ENCODE measurements at places on chromosomes 11 and 22.

- peak; percentile 66 for DNase-seq
Measured at GRCh38 chr11:235609-235996, 539 bp downstream of the SIRT3 start.

GRCh38 chr11:96196181-96196662, 146.8 kb downstream of the MAML2 start:
- no peak for DNase-seq

DNA sequence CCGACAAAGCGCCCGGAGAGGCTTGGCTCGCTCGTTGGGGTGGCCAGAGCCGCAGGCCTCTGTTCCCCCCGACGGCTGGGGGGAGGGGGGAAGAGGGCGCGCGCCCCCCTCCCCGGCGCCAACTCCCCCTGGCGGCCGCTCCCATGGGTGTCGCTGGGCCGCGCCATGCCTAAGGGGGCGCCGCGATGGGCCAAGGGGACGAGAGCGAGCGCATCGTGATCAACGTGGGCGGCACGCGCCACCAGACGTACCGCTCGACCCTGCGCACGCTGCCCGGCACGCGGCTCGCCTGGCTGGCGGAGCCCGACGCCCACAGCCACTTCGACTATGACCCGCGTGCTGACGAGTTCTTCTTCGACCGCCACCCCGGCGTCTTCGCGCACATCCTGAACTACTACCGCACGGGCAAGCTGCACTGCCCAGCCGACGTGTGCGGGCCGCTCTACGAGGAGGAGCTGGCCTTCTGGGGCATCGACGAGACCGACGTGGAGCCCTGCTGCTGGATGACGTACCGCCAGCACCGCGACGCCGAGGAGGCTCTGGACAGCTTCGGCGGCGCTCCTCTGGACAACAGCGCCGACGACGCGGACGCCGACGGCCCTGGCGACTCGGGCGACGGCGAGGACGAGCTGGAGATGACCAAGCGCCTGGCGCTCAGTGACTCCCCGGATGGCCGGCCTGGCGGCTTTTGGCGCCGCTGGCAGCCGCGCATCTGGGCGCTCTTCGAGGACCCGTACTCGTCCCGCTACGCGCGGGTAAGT, 1.4 kb downstream of the KCNC1 start:
- no peak for DNase-seq

DNA sequence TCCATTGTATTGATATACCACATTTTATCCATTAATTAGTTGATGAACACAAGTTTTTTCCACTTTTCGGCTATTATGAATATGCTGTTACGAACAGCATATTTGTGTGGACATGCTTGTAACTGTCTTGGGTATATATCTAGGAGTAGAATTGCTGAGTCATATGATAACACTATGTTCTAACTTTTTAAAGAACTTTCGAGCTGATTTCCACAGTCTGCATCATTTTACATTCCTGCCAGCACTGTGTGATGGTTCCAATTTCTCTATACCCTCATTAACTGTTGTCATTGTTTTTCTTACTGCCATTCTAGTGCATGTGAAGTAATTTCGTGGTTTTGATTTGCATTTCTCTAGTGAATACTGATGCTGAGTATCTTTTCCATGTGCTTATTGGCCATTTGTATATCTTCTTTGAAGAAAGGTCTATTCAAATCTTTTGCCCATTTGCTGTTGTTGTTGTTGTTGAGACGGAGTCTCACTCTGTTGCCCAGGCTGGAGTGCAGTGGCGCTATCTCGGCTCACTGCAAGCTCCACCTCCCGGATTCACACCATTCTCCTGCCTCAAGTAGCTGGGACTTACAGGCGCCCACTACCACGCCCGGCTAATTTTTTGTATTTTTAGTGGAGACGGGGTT, 7.4 kb upstream of the RCE1 start:
- DNase-seq = no peak

DNA sequence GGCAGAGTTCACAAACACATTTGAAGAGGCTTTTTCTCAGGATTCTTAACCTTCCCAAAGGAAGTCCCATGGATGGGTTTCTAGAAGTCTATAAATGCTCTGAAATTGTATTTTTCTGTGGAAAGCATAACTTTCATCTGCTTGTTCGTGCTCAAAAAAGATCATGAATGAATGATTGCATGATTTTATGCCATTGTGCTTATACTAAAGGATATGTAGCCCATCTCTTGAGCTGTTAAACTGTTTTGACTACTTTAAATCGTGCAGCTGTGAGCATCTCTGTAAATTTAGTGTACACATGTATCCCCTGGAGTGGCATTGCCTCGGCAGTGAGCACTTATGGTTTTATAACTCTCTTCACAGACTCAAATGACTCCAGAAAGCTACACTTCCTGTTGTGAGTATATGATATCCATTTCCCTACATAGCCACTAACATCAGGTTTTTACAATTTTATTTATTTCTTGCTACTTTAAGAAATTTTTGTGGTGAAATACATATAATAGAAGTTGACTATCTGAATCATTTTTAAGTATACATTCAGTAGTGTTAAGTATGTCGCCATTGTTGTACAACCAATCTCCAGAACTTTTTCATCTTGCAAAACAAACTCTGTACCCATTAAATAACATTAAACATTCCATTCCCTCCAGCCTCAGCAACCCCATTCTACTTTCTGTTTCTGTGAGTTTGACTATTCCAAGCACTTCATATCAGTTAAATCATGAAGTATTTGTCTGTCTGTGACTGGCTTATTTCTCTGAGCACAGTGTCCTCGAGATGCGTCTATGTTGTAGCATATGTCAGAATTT, 8.0 kb downstream of the NEAT1 start:
- no peak for DNase-seq

DNA sequence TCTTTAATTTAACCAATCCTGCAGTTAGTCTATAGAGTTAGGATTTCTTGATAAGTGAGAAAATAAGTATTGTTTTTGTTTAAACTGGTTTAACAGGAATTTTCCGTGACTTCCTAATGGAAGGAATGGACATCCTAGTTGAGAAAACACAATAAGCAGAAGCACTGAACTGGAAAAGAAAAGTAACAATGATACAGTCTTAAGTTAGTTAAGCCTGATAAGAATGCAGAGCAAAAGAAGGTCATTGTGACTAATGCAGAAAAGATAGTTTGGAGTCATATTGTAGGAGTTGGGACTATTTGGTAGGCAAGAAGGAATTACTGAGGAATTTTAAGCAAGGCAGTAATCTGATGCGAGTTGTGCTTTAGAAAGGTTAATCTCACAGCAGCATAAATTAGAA, 11.7 kb downstream of the RNF141 start:
- no peak for DNase-seq

- no peak for DNase-seq
Measured at GRCh38 chr11:103359216-103359615, 250.0 kb downstream of the DYNC2H1 start.

DNA sequence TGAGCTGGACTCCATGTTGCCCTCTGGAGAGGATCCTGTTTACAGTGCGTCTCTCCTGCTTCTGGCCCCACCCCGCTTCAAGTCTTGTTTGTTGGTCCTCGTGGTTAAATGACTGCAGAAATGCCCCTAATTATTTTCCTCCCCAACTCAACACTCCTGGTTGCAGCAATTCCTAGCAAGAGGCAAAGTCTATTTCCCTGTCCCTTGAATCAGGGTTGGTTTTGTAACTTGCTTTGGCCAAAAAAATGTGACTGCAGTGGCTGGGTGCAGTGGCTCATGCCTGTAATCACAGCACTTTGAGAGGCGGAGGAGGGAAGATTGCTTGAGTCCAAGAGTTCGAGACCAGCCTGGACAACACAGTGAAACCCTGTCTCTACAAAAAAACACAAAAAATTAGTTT, 41.0 kb upstream of the FGF3 start:
- DNase-seq = no peak

DNA sequence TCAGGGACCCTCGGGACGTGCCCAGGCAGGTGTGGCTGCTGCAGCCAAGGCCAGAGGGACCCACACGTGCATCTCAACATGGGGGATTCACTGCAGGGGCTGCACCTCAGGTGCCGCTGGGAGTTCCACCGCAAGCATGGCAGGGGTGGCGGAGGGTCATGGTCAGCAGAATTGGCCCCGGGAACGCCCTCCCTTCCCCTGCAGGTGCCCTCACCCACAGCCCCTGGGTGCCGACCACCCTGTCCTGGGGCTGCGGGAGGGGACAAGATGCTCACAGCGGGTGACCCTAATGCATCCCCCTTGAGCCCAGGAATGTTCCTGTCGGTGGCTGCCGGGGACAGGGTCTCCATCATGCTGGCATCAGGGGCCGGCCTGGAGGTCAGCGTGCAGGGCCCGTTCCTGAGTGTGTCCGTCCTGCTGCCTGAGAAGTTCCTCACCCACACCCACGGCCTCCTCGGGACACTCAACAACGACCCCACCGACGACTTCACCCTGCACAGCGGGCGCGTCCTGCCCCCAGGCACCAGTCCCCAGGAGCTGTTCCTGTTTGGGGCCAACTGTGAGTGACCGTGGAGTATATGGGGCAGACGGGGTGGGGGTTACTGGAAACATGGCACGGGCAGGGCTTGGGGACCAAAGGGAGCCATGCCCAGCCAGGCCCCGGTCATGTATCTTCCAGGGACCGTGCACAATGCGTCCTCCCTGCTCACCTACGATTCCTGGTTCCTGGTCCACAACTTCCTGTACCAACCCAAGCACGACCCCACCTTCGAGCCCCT, 5.8 kb downstream of the SUSD2 start:
- no peak for DNase-seq

DNA sequence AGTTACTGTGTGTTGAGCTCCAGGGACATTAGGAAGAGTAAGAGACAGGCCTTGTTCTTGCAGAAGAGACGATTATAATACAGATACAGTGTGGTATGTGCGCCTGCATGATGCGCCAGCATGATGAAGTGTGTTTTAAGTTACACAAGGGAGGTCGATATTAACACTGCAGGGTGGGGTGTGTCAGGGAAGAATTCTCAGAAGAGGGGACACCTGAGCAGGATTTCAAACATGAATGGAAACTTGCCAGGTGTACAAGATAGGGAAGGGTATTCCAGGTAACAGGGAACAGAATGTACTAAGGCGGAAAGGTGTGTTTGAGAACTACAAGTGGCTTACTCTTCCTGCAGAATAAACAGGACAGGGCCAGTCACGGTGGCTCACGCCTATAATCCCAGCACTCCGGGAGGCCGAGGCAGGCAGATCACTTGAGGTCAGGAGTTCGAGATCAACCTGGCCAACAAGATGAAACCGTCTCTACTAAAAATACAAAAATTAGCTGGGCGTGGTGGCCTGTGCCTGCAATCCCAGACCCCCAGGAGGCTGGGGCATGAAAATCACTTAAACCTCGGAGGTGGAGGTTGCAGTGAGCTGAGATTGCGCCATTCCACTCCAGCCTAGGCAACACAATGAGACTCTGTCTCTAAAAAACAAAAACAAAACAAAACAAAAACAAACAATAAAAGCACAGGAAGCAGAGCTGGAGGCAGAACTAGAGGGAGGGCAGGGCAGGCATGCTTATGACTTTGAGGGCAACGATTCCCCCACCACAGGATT, 59.0 kb downstream of the SYN3 start:
- no peak for DNase-seq

DNA sequence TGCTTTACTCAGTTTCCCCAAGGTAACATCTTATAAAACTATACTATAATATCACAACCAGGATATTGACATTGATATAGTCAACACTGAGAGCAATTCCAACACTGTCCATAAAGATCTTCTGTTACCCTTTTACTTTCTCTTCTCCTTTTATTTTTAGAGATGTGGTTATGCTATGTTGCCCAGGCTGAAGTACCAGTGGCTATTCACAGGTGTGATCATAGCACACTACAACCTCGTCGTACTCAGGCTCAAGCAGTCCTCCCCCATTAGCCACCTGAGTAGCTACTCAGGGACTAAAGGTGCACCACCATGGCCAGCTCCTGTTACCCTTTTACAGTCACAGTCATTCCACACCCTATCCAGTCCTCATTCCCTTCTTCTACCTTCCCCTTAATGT, 119.7 kb downstream of the CWF19L2 start:
- DNase-seq = no peak

DNA sequence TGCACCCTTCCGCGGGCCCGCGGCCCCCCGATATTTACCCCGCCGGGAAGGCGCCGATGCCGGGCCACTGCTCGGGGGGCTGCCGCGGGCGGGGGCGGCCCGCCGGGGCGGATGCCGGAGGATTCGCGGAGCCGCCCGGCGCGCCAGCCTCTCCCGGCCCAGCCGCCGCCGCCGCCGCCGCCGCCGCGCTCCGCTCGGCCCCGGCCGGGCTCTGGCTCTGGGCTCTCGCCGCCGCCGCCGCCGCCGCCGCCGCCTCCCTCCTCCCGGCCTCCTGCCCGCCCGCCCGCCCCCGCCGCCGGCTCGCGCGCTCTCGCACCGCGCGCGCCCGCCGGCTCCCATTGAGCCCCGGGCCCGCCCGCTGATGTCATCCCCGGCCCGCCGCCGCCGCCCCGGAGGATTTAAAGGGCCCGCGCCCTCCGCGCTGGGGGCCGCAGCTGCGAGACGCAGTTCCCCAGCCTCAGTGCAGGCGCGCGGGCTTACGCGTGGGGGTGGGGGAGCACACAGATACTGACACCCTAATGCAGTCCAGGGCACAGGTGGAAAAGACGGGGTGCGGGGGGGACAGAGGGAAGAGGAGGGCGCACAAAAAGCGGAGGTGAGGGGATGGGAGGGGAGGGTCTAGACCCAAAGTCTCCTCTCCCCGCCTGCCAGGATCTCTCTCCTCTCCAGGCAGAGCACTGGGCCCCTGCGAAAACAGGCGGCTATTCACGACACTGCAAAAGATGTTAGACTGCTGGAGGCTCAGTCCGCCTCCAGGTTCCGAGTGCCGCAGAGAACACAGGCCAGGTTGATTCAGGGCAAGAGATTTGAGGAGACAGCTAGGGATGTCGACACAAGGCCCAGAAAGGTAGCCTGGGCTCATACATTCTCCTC, at the start of gene CSNK1E:
TSS of gene CSNK1E (minus strand) at position 312 of the 873 bp plus-strand sequence. CDS start 3,276 bp downstream, outside the sequence.
- DNase-seq = peak; percentile 74

GRCh38 chr11:10255388-10256125, 38.5 kb downstream of the SBF2 start:
- no peak for DNase-seq

DNA sequence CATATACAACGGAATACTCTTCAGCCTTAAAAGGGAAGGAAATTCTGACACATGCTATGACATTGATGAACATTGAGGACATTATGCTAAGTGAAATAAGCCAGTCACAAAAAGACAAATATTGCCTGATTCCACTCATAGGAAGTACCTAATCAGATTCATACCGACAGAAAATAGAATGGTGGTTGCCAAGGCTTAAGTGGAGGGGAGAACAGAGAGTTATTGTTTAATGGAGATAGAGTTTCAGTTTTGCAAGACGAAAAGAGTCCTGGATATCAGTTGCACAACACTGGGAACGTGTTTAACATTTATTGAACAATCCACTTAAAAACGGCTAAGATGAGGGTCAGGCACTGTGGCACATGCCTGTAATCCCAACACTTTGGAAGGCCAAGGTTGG, 45.6 kb upstream of the HIPK3 start:
- no peak for DNase-seq

GRCh38 chr22:48444320-48445112, 1383.2 kb downstream of the BRD1 start:
- DNase-seq = no peak

DNA sequence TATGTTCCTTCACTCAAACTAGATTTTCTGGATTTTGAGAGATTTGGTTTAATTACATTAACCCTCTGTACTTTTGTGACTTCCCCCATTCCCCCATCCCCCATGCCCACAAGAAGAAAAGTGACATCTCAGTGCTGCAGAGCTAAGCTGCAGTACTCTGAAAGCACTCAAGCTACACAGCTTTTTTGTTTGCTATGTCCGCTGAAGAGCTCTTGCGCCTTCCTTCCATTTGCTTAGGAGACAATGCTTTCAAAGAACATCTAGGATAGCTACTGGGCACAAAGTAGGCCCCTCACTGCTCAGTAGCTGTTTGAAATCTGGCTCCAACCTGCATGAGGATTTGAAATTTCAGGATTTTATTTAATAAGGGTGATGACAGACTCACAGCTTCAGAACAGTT, 69.7 kb downstream of the SLC17A6 start:
- no peak for DNase-seq

Measured in T-cell (primary cell).